ENCODE measurements at places on chromosomes 3 and 15.

- DNase-seq = no peak
Measured at GRCh38 chr3:163548015-163548414, 1530.3 kb downstream of the SI start.

- DNase-seq = no peak
Measured at GRCh38 chr15:71052356-71052755, 62.9 kb upstream of the THSD4 start.

DNA sequence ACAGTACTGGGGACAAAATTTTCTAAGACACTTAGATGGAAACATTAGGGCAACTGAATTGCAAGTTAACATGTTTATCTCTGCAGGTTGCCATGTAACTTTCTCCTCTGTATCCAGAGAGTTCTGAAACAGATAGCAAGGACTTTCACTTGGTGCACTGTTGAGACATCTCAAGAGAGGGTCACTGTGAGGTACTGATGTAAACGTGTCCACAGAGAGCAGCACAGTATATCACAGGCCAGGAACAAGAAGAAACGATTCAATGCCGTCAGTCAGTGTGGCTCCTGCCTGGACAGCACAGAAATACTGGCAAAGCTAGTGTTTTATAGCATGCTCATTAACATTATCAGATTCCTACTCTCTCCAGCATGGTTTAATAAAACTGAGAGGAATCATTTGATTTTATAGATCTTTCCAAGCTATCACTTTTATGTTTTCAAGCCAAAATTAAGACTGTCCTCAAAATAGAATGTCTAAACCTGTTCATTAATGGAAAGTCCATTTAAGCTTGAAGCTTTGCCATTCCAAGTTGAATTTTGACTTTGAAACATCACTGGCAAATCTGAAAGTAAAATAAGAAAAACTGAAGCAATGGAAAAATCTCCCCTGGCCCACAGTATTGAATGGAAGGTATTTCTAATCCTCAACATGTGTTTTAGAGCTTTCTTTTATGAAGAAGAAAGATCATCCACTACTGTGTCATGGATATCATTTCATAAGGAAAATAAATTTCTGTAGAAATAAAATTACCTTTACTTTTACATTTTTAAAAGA is 102.7 kb downstream of the IMPG2 start:
- DNase-seq = no peak

DNA sequence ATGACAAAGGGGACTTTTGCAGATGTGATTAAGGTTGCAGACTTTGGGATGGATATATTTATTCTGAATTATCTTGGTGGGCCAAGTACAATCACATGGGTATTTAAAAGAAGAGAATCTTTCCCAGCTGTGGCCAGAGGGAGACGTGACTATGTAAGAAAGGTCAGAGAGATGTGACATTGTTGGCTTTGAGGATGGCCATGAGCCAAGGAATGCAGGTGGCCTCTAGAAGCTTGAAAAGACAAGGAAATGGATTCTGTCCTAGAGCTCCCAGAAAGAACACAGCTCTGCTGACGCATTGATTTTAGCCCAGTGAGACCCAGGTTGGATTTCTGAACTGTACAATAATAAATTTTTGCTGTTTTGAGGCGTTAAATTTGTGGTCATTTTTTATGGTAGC is 616.0 kb upstream of the TBL1XR1 start:
- no peak for DNase-seq
